Astrocyte (in vitro differentiated cells and primary cell): ENCODE measurements at places on chromosomes 1 and 21.

GRCh38 chr21:42862774-42863503 lies 16.4 kb downstream of the WDR4 start:
- H3K27me3 ChIP-seq, result no peaks in the 10 kb centered on the region
- no peak overlapping the region for H3K27ac ChIP-seq
- H3K36me3 ChIP-seq, result peaks cover 18% of the 10 kb centered on the region
- no peaks in the 10 kb centered on the region for H3K4me1 ChIP-seq
- no peak overlapping the region for H3K4me3 ChIP-seq

GRCh38 chr1:107964336-107965109 lies 457 bp downstream of the VAV3 start:
- DNase-seq, result peak; percentile 14
- H3K27me3 ChIP-seq, result peaks cover 22% of the 10 kb centered on the region
- H3K27ac ChIP-seq, result no peak overlapping the region
- no peaks in the 10 kb centered on the region for H3K36me3 ChIP-seq

- no peak overlapping the region for H3K4me3 ChIP-seq
- H3K27me3 ChIP-seq, result peaks cover 14% of the 10 kb centered on the region
- H3K27ac ChIP-seq, result no peak overlapping the region
- peak; percentile 48 for DNase-seq
- H3K36me3 ChIP-seq, result no peaks in the 10 kb centered on the region
Measured at GRCh38 chr1:202623075-202623474, 87.2 kb downstream of the SYT2 start.

GRCh38 chr1:150513351-150513791 lies 2.2 kb upstream of the FALEC start:
- H3K27ac ChIP-seq, result no peak overlapping the region
- H3K27me3 ChIP-seq, result no peaks in the 10 kb centered on the region
- H3K36me3 ChIP-seq, result no peaks in the 10 kb centered on the region
- peaks cover 15% of the 10 kb centered on the region for H3K4me1 ChIP-seq
